Small intestine (tissue), 16 donors: ENCODE measurements at places on chromosomes 7 and 10.

DNA sequence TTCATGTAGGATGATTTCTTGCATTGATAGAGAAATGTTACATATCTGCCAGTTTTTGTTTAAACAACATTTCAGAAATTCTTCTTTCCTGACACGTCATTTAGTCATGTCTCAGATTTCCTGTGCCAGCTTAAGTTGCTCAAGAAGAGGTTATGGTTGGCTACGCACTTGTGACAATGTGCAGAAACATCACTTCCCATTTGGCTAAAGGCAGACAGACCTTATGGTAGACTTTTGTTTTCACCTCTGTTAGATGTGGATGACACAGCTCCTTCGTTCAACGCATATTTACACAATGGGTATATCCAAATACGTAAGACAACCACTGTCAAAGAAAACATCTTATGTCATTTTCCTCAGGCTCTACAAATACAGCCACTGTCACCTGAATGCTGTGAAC lies 125.8 kb downstream of the DOCK4 start:
- no peaks in the 10 kb centered on the region for H3K36me3 ChIP-seq
- no peak overlapping the region for H3K4me3 ChIP-seq
- H3K27me3 ChIP-seq = no peaks in the 10 kb centered on the region
- no peak overlapping the region for H3K27ac ChIP-seq
- DNase-seq = no peak
- no peaks in the 10 kb centered on the region for H3K4me1 ChIP-seq

- no peaks in the 10 kb centered on the region for H3K36me3 ChIP-seq
- H3K4me1 ChIP-seq = peaks cover 3% of the 10 kb centered on the region
- H3K4me3 ChIP-seq = no peak overlapping the region
- no peaks in the 10 kb centered on the region for H3K27me3 ChIP-seq
Measured at GRCh38 chr10:35685402-35685801, 43.3 kb upstream of the FZD8 start.

- H3K4me3 ChIP-seq = no peak overlapping the region
- no peaks in the 10 kb centered on the region for H3K4me1 ChIP-seq
- no peak overlapping the region for H3K27ac ChIP-seq
- H3K27me3 ChIP-seq = no peaks in the 10 kb centered on the region
- peaks cover 11% of the 10 kb centered on the region for H3K36me3 ChIP-seq
Measured at GRCh38 chr7:30584965-30585364, 9.7 kb upstream of the GARS1 start.

GRCh38 chr7:90613088-90613498 lies 17.0 kb downstream of the CDK14 start:
- no peaks in the 10 kb centered on the region for H3K4me1 ChIP-seq
- H3K4me3 ChIP-seq = no peak overlapping the region
- H3K27ac ChIP-seq = no peak overlapping the region
- H3K27me3 ChIP-seq = no peaks in the 10 kb centered on the region

- H3K4me1 ChIP-seq = no peaks in the 10 kb centered on the region
- DNase-seq = no peak
- H3K27me3 ChIP-seq = no peaks in the 10 kb centered on the region
- H3K36me3 ChIP-seq = no peaks in the 10 kb centered on the region
- no peak overlapping the region for H3K27ac ChIP-seq
- H3K4me3 ChIP-seq = no peak overlapping the region
Measured at GRCh38 chr10:78200686-78201085, 167.0 kb downstream of the RPS24 start.

GRCh38 chr7:100520138-100520537 lies 18.9 kb upstream of the AGFG2 start:
- H3K27ac ChIP-seq = no peak overlapping the region
- H3K4me3 ChIP-seq = no peak overlapping the region
- H3K4me1 ChIP-seq = no peaks in the 10 kb centered on the region
- no peak for DNase-seq
- no peaks in the 10 kb centered on the region for H3K27me3 ChIP-seq
- H3K36me3 ChIP-seq = no peaks in the 10 kb centered on the region

GRCh38 chr7:140330128-140330527 lies 68.2 kb downstream of the SLC37A3 start:
- H3K4me3 ChIP-seq = no peak overlapping the region
- no peak overlapping the region for H3K27ac ChIP-seq
- DNase-seq = no peak
- no peaks in the 10 kb centered on the region for H3K4me1 ChIP-seq
- H3K27me3 ChIP-seq = no peaks in the 10 kb centered on the region
- H3K36me3 ChIP-seq = peaks cover 7% of the 10 kb centered on the region

- no peaks in the 10 kb centered on the region for H3K36me3 ChIP-seq
- no peak for DNase-seq
- H3K4me1 ChIP-seq = peaks cover 4% of the 10 kb centered on the region
Measured at GRCh38 chr7:66183700-66184099, 21.4 kb upstream of the TPST1 start.

GRCh38 chr7:23394488-23395171 lies 75.7 kb downstream of the IGF2BP3 start:
- no peak for DNase-seq
- no peaks in the 10 kb centered on the region for H3K27me3 ChIP-seq
- no peak overlapping the region for H3K4me3 ChIP-seq
- H3K36me3 ChIP-seq = no peaks in the 10 kb centered on the region
- no peak overlapping the region for H3K27ac ChIP-seq
- peaks cover 7% of the 10 kb centered on the region for H3K4me1 ChIP-seq

DNA sequence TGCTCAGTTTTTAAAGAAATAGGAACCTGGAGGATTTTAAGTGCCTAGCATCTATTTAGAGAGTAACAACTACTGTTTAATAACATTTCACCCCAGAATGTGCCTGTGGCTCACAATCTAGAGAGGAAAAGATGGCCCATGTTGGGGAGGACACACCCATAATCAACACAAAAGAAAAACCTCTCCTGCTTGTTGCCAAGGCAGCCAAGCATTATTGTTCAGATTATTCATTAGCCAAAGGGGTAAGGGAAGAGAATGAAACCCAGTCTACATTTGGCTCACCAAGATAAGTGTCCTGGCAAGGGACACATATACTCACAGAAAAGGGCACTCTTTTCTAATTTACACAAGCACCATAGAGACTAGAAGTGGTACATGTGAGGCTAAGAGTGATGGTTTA lies 17.7 kb upstream of the IFIT1B start:
- no peaks in the 10 kb centered on the region for H3K27me3 ChIP-seq
- H3K27ac ChIP-seq = no peak overlapping the region
- peak; percentile 31 for DNase-seq
- no peaks in the 10 kb centered on the region for H3K4me1 ChIP-seq

- peaks cover 10% of the 10 kb centered on the region for H3K36me3 ChIP-seq
- no peak for DNase-seq
- H3K4me1 ChIP-seq = no peaks in the 10 kb centered on the region
- no peak overlapping the region for H3K27ac ChIP-seq
- no peaks in the 10 kb centered on the region for H3K27me3 ChIP-seq
Measured at GRCh38 chr7:5750031-5750653, 31.3 kb downstream of the RNF216 start.

DNA sequence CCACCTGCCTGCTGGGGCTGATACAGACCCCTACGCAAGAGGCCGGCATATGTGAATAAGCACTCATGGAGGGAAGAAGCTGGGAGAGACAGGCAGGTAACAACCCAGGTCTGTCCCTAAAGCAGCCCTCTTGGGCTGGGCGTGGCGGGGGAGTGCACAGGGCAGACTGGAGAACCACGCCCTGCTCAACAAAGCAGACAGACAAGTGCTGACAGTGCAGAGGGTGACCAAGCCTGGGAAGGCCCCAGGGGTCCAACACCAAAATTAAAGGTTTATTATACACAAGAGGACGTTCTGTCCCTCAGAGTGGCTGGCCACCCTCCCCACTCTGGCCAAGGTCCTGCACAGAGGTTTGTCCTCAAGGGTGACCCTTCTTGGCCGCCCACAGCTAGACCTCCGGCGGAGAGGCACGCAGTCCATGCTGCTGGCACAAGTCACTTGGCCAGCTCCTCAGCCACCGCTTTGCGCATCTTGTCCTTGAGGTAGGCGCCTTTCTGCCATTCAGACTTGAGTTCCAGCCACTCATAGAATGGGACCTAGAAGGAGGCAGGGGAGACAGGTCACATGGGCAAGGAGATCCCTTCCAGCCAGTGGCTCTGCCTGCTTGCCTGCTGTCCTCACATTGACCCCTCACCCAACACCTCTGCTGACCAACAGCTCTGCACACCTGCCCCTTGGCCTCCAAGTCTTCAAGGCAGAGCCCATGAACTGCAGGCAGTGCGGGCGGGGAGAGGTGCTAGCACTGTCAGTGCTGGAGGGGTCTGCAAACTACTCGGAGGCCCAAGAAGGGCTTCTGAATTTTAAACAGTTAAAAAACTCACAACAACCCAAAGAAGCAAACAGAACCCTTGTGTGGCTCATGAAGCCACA lies 11.4 kb upstream of the NACAD start:
- H3K36me3 ChIP-seq = peaks cover 40% of the 10 kb centered on the region
- no peaks in the 10 kb centered on the region for H3K4me1 ChIP-seq
- H3K4me3 ChIP-seq = no peak overlapping the region
- H3K27ac ChIP-seq = no peak overlapping the region
- DNase-seq = peak; percentile 18

GRCh38 chr10:103470761-103471653 lies 8.0 kb downstream of the CALHM3 start:
- H3K4me3 ChIP-seq = no peak overlapping the region
- no peaks in the 10 kb centered on the region for H3K4me1 ChIP-seq
- H3K27ac ChIP-seq = no peak overlapping the region
- DNase-seq = no peak

DNA sequence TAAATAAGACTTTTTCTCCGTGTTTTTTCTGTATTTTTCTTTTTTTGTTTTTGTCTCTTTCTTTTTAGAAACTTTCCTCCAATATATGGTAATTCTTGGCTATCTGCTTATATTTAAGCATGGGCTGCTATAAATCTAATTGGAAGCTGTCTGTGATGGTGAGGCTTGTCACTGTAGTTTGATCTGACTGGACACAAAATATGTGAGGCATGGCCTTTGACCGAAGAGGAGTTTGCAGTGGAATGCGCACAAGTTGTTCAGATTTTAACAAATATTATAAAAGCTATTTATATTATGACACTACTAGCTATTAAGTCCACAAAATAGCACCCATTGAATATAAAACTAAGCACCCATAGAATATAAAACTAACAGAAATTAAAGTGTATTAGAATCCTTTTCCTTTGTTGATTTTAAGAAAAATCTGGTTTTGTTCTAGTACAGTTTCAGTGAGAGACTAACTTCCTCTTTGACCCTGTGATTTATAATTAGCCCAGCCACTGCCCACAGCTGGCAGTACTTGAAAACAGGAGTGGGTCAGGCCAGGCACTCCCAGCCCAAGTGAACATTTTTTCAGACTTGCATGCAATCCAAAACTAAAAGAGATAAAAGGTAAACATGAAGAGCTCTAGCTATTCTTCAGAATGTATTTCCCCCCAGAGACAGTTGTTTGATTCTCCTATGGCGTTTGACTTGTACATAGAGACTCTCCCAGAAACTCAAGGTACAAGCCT lies 69.9 kb upstream of the FGL2 start:
- no peak for DNase-seq
- no peak overlapping the region for H3K4me3 ChIP-seq
- H3K36me3 ChIP-seq = no peaks in the 10 kb centered on the region
- no peaks in the 10 kb centered on the region for H3K4me1 ChIP-seq

DNA sequence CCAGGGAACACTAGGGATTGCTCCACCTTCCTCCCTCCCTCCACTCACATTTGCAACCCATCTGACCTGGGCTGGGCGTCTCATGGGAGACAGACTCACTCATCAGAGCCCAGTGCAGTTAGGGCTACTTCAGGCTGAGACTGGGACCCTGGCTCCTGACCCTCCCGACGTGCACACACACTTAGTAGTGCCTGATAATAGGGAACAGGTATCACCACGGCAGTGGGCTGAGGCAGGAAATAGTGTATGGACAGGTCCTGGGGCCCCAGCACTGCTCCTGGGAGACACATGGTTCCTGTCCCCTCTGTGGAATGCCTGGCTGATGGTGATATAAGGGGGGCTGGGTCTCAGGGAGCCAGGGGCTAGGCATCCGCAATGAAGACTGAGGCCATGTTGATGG lies 14.3 kb downstream of the AQP1 start:
- DNase-seq = no peak
- H3K27ac ChIP-seq = no peak overlapping the region
- H3K27me3 ChIP-seq = no peaks in the 10 kb centered on the region

DNA sequence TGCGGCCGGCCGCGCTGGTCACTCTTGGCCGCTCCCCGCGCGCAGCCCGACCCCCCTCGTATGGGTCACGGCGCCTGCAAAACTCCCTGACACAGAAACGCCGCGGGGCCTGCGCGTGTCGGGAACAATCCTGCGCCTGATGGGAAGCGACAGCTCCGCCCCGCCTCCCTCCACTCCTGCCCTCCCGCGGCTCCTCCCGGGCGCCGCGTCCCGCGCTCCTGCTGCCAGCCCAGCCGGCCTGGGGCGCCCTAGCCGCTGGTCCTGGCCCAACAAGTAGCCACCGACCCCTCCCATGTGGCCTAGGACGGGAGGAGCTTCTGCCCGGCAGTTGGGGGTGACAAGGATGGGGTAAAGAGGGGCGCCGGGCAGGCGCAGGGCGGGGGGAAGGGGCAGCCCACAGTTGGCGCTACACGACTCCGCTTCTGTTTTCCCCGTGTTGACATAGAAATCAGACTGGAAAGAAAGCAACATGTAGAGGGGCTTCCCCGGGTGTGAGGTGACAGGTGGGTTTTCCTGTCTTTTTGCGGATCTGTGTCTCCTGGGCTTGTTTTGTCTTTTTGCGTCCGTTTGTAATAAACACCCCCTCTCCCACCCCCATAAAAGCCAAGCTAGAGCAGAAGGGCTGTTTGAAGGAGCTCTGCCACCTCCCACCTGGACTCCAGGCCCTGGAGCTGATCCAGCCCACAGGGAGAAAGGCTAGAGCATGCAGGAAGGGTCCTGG lies 35.1 kb upstream of the PAX2 start:
- no peaks in the 10 kb centered on the region for H3K4me1 ChIP-seq
- H3K4me3 ChIP-seq = no peak overlapping the region
- H3K36me3 ChIP-seq = no peaks in the 10 kb centered on the region

GRCh38 chr10:11177926-11178471 lies 160.3 kb downstream of the CELF2 start:
- H3K4me3 ChIP-seq = no peak overlapping the region
- H3K4me1 ChIP-seq = no peaks in the 10 kb centered on the region
- H3K36me3 ChIP-seq = no peaks in the 10 kb centered on the region
- peak overlapping the region; percentile 27 for H3K27ac ChIP-seq
- no peak for DNase-seq

GRCh38 chr7:79702116-79702515 lies 248.6 kb upstream of the MAGI2 start:
- H3K27ac ChIP-seq = no peak overlapping the region
- H3K27me3 ChIP-seq = no peaks in the 10 kb centered on the region
- H3K4me1 ChIP-seq = no peaks in the 10 kb centered on the region

GRCh38 chr7:118713039-118713438 lies 488.5 kb downstream of the ANKRD7 start:
- no peak overlapping the region for H3K27ac ChIP-seq
- no peak overlapping the region for H3K4me3 ChIP-seq
- no peaks in the 10 kb centered on the region for H3K36me3 ChIP-seq
- no peak for DNase-seq
- H3K4me1 ChIP-seq = no peaks in the 10 kb centered on the region
